ENCODE measurements at places on chromosomes 16 and 17.
A peak's percentile ranks its signal among the peaks of the same experiment; 100 is the strongest.

GRCh38 chr17:44832805-44833204 is 2.7 kb upstream of the GJC1 start:
- no peak for DNase-seq

- DNase-seq: no peak
Observed at GRCh38 chr17:48439875-48440505, 10.0 kb upstream of the SKAP1 start.

GRCh38 chr16:55853114-55853513 is 20.2 kb upstream of the CES1 start:
- no peak for DNase-seq

DNA sequence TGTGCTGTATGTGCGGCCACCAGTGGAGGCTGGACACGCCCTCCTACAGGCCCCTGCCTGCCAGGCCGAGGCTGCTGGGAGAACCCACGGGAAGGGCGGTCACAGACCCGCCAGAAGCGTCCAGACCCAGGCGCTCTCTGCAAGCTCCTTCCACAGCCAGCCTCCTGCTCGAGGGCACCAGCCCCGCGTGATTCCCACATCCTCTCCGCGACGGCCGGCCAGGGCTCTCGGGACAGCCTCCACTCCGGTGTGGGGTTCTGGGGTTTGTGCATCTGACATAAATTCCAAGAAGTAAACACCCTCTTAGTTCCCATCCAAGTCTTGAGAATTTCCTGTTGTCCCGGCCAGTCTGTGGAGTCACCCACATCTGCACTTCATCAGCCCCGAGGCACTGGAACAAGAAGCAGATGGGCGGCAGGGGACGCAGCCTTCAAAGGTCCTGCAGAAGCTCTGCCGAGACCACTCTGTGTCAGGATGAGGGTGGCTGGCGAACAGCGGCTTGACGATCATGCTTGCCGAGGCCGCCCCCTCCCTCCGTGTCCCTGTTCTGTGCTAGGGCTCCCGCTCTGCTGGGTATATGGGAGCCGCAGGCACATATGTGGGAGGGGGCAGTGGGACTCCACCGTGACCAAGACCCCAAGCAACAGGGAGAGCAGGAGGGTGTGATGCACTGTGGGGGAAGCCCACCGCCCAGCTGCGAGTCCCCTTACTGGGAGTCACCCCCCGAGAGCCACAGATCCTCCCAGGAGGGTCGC is 2.4 kb upstream of the TMEM204 start:
- DNase-seq: peak; percentile 90

GRCh38 chr16:85304337-85304736 is 192.1 kb upstream of the CIBAR2 start:
- no peak for DNase-seq

DNA sequence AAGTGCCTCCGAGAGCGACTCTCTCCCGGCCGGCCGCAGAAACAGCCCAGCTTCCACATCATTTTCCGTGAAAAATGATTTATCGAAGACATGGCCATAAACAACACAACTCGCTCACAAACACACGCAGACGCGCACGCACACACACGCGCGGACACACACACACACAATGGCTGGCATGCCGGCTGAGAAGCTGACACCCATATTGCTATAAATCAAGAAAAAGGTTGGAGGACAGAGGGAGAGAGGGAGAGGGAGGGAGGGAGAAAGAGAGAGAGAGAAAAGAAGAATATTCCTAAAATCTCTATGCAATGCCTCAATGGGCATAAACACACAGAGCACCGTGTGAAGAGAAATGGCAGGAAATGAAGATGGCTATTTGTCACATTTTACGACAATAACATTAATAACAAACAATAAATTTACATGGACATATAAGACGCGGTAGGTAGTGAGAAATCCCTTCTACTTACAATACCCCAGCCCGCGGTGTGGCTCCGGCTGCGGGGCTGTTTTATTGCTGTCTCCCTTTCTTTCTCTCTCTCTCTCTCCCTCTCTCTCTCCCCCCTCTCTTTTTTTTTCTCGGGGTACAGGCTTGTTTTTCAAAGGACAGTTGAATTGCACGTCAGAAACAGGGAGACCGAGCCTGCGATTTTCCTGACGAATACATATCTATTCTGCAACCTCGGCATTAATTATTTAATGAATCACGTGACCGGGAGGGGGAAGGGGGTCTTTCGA is 9.5 kb downstream of the HOXB4 start:
- no peak for DNase-seq

- no peak for DNase-seq
Observed at GRCh38 chr16:19105891-19106624, 7.7 kb upstream of the ITPRIPL2 start.

- DNase-seq: no peak
Observed at GRCh38 chr16:426906-427249, 1.4 kb downstream of the RAB11FIP3 start.

GRCh38 chr17:81323411-81323868 is 28.3 kb upstream of the SLC38A10 start:
- DNase-seq: peak; percentile 71

GRCh38 chr17:44467108-44467507 is 36.1 kb downstream of the GPATCH8 start:
- DNase-seq: no peak

GRCh38 chr17:78041386-78042179 is 83.1 kb downstream of the TNRC6C start:
- DNase-seq: peak; percentile 46

GRCh38 chr17:44350733-44351226 is 5.7 kb downstream of the GRN start:
- peak; percentile 62 for DNase-seq

- DNase-seq: peak; percentile 61
Observed at GRCh38 chr17:1179818-1180742, at the start of gene ABR. ABR (minus strand) TSS chr17:1179981; CDS start chr17:1179727, 254 bp downstream.

- DNase-seq: no peak
Observed at GRCh38 chr17:79608624-79608959, 2.3 kb downstream of the RBFOX3 start.

GRCh38 chr17:44501866-44502375 is 1.3 kb downstream of the GPATCH8 start:
- DNase-seq: peak; percentile 15

DNA sequence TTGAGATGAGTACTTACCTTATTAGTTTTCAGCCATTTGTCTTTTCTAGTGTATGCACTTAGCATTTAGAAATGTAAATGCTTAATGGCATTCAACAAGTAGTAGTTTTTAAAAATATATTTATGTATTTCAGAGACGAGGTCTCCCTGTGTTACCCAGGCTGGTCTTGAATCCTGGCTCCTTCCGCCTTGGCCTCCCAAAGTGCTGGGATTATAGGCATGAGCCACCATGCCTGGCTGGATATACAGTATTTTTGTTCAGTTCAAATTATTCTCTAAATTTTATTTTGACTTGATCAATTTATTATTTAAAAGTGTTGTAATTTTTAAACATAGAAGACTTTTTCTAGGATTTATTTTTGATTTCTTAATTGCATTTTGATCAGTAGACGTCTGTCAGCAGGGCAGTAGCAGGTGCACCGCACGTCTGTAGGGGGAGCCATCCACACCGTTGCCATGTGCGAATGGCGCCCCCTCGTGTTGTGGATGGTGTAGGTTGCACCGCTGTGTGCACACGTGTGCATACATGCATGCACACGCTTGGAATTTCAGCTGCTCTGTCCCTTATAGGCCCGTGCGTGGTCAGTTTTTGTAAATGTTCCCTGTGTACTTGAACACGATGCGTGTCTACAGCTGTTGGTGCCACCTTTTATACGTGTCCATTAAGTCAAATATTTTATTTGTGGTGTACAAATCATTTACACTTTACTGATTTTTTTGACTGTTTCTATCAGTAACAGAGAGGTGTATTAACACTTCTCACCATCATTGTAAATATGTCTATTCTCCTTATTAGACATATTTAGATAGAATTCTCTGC is 30.6 kb downstream of the RPTOR start:
- DNase-seq: peak; percentile 69

DNA sequence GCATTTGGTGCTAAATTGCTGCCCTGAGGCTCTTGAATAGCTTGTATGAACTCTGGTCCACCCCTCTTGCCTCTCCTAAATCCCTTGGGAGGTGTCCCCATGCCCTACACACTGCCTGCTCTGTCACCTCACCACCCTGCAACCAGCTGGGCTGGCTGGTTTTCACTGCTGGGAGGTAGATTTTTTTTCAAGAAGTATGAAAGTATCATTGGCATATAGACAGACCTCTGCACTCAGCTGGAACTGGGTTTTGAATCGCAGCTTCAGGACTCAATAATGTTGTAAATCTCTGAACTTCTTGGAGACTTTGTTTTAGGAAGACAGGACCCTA is 184.9 kb downstream of the MSI2 start:
- DNase-seq: no peak

GRCh38 chr17:8732406-8733085 is 12.1 kb downstream of the CCDC42 start:
- DNase-seq: peak; percentile 88

GRCh38 chr17:69227541-69227940 is 1.1 kb downstream of the ABCA10 start:
- peak; percentile 61 for DNase-seq

- DNase-seq: no peak
Observed at GRCh38 chr16:58393138-58393504, 850 bp downstream of the GINS3 start.

DNA sequence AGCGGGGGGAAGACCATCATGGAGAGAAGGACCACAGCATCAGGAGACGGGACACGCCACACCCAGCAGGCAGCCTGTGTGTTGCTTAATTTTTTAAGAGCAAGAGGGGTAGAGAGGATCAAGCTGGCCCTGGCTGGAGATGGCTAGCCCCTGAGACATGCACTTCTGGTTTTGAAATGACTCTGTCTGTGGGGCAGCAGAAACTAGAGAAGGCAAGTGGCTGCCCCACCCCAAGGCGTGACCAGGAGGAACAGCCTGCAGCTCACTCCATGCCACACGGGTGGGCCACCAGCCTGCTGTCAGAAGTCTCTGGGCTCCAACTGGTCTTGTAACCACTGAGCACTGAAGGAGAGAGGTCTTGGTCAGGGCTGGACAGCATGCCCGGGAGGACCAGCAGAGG is 75.5 kb downstream of the SOCS1 start:
- DNase-seq: no peak

DNA sequence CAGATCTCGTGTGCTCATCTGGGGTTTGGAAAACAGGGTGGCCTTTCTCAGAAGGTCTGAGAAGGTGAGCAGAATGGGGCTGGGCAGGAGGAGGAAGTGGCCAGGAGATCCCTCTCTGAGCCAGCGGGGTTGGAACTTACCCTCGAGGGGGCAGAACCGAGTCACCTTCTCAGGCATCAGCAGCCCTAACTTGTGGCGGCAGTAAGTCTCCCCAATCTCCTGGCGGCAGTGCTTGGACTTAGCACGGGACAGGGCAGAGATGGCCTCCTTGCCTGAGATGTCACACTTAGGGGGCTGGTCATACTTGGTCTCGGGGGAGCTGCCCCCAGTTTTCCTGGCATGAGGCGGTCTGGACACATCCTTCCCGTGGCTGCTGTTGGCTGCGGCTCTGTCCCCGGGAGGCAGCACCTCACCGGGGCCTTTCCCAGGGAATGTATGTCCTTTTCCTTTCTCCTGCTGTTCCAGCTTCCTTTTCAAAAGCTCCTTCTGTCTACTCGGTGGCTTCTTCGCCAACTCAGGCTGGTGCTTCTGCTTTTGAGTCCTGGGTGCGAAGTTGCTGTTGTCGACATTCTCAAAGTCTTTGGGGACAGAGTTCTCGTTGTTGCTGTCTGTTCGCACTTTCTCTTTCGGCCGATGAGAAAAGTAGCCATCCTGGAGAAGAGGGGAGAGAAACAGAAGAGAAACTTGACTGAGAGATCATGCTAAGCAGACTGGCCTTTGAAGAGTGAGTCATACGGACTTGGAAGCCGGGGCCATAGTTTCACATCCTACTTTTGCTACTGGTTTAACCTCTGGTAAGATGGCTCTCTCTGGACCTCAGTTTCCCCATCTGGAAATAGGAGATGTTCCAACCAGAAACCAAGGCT is 211.7 kb downstream of the XYLT1 start:
- DNase-seq: peak; percentile 61

DNA sequence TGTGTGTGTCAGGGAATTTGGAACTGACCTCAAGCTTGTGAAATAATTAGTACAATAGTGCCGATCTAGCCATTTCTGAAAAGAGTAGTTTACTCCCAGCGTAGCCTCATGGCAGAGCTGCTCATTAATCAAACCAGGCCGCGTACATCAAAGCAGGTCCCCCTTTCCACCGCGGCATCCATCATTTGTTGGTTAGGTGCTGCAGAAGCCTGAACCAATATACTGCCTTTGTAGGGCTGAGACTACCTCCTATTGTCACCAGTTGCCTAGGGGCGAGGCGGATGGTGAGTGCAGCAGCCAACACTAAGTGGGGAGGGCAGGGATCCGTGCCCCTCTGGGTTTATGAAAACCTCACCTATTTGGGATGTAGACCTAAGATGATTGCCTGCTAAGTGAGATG is 264.1 kb downstream of the TMEM114 start:
- DNase-seq: no peak

DNA sequence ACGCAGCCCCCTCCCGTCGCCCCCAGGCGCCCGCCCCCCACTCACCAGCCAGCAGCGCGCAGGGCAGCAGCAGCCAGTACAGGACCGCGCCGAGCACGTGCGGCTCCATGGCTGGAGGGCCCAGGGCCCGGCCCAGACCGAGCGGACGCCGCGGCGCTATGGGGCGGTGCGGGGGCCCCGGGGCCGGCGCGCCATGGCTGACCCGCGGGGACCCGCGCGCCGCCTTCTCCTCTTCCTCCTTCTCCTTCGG is 239 bp downstream of the PIEZO1 start:
- DNase-seq: no peak

DNA sequence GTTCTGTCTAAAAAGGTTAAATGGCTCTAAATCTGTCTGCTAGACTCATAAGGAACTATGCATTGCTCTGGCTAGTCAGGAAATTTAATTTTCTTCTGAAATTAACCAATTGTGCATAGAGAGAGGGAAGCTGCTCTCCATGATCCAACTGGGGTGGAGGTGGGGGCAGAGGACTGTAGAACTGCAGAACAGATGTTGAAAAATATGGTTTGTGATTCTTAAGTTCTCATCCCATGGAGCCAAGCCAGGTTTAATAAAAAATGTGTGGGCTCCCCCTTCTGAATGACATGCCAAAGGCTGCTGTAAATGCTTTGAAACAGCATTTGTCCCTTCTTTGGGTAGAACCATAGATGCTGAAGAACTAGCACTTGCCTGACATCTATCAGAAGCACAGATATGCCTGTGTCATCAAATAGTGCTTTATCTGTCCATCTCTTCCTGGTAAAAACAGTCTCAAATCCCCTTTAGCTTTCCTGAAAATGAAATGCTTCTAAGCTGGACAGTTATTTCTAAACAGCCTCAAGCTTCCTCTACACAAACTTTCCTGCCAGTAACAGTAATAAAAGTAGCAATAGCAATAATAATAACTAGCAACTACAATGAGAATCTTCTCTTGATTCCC is 221.4 kb downstream of the CDH8 start:
- peak; percentile 42 for DNase-seq

DNA sequence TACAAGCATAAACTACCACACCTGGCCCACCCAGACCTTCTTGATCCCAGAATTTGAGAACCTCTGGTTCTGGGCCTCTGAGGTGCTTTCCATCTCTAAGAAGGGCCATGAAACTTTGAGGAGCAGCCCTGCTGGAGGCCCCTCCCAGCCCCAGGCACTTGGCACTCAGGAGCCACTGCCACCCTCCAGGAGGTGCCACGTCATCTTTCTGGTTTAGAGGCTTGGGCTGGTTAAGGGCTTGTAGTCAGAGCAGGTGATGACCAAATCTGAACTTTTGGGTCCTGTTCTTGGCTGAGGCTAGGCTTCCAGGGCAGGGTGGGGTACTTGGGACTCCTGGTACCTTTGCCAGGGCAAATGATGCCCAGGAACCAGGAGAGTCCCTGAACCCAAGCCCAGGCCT is 13.8 kb upstream of the DLX4 start:
- DNase-seq: no peak

GRCh38 chr17:66538776-66539175 is 236.4 kb downstream of the PRKCA start:
- no peak for DNase-seq

GRCh38 chr16:30829130-30830071 is 42.4 kb upstream of the ZNF629 start:
- peak; percentile 24 for DNase-seq
